ENCODE measurements at places on chromosomes 2 and 18. TPM values are rescaled to one million over a fixed set of nuclear protein-coding genes. Genes with fewer than 3 reads are reported as not detected.

RAX gene
- not detected for polyA plus RNA-seq

KCNIP3 gene
- 5.8 TPM for polyA plus RNA-seq

SPC25 gene
- polyA plus RNA-seq, result 6.7 TPM

KCNG2 gene
- polyA plus RNA-seq, result 0.86 TPM

ABCB11 gene
- not detected for polyA plus RNA-seq

KIF1A gene
- 4.4 TPM for polyA plus RNA-seq

Data from hindlimb muscle (tissue), 1 donor.